Fibroblast of the conjunctiva (primary cell): ENCODE measurements at places on chromosomes 11 and 22.

DNA sequence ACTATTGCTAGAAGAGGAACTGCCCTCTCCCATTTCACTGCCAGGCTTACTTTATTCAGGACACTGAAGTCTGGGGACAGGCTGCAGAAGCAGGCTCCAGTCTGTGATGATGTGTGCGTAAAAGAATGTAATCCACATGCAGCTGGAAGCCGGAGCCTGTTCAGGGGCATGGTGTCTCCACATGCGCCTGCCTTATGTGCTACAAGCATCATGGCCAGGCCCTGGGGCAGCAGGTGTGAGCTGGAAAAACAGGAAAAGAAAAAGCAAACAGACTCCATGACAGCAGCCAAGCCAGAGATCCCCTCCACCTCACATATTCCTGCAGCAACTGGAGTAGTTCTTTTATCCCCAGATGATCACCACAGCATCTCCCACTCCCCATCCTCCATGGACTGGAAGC lies 33.4 kb downstream of the ARFGAP2 start:
- peak; percentile 66 for DNase-seq

GRCh38 chr11:72589802-72590761 lies 84.1 kb downstream of the PDE2A start:
- no peak for DNase-seq

- DNase-seq = no peak
Observed at GRCh38 chr11:132289590-132290256, 919.3 kb downstream of the NTM start.

DNA sequence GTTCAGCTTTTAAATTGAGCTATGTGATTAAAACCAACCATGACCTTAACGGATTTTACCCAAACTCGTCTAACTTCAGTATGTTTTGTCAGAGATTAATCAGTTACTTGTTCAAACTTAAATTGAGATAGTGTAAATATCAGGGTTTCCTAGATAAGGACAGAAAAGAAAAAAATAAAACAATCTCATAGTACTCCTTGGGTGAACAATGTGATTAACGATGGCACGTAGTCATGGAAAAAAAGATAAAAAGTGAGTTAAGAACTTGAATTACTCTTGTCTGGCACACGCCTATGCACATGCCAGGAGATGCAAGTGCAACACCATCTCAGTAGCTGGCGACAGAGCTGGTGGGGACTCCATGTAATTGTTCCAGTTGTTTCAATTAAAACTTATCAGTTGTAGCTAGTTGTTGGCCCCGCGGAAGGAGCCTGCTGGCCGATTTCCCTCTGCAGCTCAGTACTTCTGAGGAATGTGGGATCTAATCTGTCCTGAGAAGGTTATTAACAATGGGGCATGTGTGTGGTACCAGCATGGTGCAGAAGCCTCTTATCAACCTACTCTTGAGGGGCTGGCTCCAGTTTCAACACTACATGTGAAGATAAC lies 3.0 kb downstream of the RASSF10 start:
- DNase-seq = no peak

DNA sequence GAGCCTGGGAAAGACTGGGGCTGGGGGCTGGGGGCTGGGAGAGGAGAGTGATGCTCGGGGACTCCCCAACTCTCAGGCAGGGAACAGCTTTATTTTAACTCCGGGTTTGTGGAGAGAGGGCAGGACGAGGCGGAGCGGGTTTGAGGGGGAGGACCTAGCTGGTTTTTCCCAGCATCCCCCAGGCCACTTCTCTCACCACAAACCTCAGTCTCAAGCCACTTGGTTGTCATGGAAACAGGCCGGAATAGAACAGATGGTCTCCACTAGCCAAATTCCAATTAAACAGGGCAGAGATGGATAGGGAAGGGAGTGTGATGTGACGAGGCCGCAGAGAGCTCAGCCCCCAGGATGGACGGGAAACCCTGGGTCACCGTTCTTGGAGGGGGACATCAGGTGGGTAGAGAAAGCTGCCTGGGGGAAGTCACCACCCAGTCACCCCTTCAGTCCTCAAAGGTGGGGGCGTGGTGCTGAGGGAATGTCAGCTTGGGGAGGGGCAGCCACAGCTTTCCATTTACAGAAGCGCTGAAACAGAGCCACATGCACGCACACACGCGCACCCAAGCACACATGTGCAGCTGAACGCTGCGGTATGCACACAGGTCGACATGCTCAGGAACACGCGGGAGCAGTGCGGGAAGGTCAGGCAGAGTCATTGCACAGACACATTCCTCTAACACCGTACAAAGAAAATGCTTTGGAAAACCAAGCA lies 19.2 kb downstream of the NECTIN1 start:
- DNase-seq = peak; percentile 49

- no peak for DNase-seq
Observed at GRCh38 chr22:48941033-48941902, 886.4 kb downstream of the BRD1 start.

- no peak for DNase-seq
Observed at GRCh38 chr11:96049426-96049825, 125.5 kb upstream of the MTMR2 start.

DNA sequence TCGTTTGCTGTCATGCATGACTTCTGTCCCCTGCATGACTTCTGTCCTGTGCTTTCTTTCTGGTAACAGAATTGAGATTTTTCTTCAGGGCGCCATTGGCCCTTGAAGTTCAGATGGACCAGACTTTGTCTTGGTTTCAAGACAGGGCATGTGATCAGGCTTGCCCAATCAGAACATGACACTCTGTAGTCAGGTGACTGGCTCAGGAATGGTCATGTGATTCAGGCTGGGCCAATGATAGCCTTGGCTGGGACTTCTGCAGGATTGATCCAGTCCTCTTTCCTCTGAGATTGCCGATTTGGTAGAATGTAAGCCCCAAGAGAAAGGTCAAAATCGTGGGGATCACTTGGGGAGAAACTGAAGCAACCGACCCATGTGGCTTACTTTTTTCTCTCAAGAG lies 90.5 kb upstream of the ALX4 start:
- DNase-seq = no peak

GRCh38 chr11:88297421-88297820 lies 40.1 kb downstream of the CTSC start:
- DNase-seq = no peak

- no peak for DNase-seq
Observed at GRCh38 chr11:2691991-2692875, 7.6 kb downstream of the KCNQ1OT1 start.

DNA sequence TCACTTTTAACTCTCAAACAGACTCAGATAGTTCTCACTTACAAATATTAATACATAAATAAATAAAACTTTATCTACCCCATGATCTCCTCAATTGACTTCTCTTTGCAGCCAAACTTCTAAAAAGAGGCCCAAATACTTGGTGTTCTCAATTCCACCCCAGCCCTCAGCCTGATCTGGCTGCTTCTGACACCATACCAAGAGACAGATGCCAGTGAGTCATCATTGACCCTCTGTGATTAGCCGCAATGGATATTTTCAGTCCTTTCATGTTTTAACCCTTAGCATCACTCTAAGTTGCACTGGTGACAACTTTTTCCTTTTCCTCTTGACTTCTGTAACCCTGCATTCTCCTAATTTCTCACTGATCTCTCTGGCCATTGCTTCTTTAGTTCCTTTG lies 184.1 kb upstream of the ARHGAP20 start:
- DNase-seq = peak; percentile 65
